ENCODE measurements at places on chromosomes 7 and 10.

DNA sequence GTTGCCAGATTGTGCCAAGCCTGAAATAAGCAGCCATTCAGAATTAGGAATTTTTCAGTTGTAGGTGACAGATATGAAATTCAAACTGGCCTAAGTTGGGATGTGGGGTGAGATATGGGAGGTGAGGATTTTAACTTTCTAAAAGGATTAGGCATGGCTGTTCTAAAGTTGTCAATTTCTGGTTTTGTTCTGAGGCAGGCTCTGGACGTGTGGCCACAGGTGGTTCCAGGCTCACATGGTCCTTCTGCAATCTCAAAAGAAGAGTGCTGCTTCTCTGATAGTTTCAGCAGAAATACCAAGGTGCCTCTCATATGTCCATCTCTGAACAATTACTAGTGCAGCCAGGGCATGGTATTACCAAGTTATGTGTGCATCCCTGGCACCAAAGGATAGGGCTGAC, 21.4 kb downstream of the EFCAB10 start:
- no peak for DNase-seq

DNA sequence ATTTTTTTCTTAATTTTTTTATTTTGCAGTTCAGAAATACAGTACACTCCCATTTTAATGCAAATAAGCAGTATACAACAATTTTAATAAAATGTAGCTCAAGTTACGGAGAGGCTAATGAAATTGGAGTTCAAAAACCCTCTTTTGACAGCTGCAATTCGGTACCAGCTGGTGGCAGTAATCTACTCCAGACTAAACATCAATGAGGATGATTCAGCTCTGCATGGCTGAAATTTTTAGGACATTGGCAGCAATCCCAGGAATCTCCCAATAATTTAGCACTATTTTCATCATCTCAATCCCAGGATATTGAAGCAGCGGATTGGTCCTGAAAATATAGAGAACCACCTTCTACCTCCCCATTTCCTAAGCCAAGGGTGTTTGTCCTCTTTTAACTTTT, 278.8 kb downstream of the CACNA2D1 start:
- no peak for DNase-seq

GRCh38 chr10:80144067-80144695, 11.7 kb downstream of the PLAC9 start:
- no peak for DNase-seq

GRCh38 chr10:114393886-114394285, 10.4 kb downstream of the AFAP1L2 start:
- DNase-seq = no peak

DNA sequence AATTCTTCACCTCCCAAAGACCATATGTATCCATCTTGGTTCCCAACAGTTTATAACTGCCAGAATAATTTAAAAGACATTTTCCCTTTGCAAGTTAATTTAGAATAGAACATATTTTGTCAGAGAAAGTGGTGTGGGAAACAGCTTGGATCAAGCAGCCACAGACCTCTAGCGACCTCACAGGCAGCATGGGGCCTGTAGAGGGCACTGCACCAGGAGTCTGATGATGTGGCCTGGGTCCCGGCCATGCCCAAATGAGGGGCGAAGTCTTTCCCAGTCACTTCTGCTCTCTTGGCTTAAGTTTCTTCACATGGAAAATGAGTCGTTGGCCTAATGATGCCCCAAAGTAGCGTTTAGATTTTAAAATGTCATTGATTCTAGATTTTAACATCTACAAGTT, 243.2 kb downstream of the SDK1 start:
- no peak for DNase-seq

GRCh38 chr7:28747404-28747803, 210.7 kb downstream of the TRIL start:
- no peak for DNase-seq

DNA sequence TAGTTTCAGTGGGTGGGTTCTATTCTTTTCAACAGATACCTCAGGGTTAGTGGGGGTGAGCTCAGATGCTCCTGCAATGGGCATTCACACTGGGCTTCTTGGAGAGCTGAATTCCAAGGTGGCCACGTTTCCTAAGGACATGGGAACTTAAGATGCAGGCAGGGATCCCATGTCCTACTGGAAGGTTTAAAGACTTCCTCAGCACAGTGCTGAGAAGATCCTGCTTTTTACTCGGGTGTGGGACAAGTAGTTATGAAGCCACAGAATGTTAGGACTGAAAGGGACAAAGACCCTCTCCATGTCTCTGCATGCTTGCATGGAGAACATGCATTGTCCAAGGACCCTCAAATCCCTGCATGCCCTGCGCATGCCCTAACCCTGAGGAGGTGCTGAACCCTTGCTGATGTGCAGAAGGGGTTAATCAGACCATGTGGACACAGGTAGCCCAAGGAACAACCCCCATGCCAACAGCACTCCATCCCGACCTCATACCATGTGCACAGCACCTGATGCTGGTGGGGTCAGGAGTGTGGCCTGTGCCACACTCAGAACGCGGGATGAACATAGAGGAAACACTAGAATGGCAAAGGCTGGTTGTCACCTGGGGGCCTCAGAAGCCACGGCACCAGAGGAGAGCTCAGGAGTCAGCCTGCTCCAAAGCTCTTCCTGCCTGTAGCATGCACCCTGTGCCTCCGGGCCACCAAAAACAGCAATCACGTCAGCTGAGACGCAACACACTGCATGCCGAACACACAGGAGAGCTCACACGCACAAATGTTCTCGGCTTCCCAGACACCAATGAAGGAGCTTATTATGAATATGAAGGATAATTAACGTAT, 15.2 kb downstream of the IL2RA start:
- DNase-seq = no peak

DNA sequence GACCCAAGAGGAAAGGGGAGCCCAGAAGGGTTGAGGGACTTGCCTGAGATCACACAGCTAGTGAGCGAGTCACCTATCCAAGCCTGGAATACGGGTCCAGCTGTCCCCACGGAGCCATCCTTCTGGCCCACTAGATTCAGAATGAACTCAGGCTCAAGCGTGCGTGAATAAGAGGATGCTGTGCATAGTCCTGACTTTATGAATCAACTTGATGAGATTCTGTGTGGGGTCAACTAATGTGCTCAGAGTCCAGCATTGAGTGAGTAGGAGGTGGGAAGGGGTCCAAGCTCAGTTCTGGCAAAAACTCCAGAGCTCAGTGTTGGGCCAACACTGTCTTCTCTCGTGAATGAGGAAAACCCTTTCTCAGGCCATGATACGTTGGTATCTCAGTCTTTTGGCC, 41.4 kb downstream of the CAMK1D start:
- no peak for DNase-seq

- peak; percentile 63 for DNase-seq
Measured at GRCh38 chr10:52146766-52147165, 167.3 kb upstream of the DKK1 start.

DNA sequence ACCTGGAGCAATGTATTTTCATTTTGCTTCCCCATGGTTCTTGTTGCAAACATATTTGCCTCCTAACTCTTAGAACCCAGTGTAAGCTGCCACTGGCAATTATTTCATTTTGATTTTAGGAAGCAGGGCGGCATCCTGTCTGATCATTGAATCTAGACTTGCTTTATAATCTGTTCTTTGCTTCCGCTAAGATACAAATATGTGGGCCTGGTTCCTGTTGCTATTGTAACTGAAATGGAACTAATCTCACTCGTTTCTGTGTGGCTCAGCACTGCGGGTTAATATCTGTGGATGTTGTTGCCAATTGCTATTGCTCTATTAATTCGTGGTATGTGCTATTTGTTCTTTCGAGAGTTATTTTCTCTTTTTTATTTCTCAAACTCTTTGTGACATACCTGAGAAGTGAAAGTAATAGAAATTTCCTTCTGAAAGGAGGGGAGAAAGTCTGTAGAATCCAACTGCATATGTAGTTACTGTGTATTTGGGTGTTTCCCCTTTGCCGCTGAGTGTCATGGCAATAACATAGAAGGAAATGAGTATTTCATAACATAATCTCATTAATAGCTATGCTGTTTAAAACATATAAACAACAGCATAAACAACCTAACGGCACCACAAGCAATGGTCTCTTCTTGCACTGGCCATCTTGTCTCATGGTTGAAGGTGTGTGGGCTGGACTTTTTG, 62.4 kb downstream of the FZD1 start:
- DNase-seq = no peak

- no peak for DNase-seq
Measured at GRCh38 chr10:70981936-70982335, 93.6 kb upstream of the PCBD1 start.

DNA sequence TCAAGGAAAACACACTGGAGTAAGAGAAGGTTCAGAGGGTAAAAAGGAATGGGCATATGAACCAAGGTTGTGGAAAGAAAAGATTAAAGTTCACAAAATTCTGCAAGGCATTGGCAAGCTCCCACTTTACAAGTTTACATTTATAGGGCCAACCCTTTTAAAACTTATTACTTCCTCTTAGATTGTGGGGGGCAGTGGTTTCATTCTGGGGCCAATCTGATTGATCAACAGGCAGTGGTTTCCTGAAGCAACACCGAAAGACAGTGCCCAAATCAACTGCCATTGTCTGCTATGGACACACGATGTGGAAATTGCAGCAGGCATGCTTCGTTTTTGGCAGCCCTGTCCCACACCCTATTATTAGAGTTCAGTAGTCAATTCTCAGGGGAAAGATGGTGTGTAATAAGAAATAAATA, 154.0 kb downstream of the SGMS1 start:
- DNase-seq = no peak

DNA sequence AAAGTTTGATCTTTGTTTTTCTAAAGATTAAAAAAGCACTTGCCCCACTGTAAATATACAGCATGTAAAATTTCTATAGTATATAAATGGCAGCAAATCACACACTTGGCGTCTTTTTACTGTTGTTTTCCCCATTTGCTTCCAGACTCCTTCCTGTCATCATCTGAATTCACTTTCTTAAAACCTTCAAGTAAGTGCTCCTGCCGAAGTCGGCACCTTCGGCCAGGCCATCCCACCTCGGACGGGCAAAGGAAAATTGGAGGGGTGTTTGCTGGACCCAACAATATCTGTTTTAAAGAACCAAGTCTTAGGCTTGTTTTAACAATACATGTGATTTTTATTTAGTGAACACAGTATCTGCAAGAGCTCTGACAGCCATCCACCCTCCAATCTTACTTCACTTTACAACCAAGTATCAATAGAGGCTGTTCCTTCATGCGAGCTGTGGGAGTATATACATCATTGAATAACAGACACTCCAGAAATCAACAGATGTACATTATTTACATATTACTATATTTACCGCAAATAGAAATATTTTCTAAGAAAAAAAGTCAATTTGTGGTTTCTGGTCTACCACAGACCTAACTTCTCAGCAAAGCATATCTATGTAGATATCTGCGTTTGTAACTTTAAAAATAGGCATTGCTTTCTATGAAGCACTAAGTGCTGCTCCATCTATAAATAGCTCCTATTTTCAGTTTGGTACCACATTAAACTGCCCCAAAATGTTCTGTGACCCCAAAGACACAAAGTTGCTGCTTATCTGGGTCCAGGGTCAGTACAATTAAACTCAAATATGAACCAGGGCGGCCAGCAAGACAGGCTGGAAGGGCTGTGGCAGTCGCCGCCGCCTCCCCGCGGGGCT, 110.7 kb downstream of the CYTH3 start:
- no peak for DNase-seq

GRCh38 chr10:130263289-130263688, 127.1 kb downstream of the GLRX3 start:
- DNase-seq = no peak

DNA sequence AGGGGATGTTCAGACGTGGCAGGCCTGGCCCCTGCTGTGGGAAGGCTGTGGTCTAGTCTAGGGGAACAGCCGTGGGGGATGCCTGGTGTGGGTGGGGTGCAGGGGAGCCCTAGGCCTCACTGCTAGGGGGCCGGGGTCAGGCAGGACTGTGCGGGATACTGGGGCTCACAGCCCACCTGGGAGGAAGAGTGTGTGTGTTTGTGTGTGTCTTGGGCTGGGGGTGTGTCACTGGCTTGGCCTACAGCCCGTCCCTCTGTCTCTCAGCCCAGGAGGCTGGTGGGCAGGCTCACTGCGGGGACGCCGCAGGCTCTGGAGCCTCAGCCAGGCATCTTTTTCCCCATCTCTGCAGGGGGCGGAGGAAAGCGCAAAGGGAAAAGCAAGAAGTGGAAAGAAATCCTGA, 118.8 kb downstream of the GRK5 start:
- no peak for DNase-seq

GRCh38 chr10:96501985-96502384, 11.7 kb downstream of the TLL2 start:
- peak; percentile 78 for DNase-seq

DNA sequence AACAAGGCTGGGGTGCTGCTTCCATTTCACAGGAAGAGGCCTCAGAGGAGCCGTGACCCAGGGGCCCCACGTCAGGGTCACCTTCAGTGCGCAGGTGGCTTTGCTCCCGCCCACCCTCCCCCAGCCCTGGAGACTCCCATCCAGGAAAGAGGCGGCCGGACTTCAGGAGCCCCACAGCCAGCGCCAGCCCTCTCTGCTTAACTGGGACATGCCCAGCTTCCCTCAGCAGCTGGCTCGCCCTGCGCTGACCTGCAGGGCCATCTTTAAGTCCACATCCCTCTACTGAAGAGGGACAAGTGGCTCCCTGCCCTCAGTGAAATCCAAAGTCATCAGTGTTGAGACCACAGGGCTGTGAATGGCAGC, 141.9 kb upstream of the PPP2R2D start:
- DNase-seq = no peak

DNA sequence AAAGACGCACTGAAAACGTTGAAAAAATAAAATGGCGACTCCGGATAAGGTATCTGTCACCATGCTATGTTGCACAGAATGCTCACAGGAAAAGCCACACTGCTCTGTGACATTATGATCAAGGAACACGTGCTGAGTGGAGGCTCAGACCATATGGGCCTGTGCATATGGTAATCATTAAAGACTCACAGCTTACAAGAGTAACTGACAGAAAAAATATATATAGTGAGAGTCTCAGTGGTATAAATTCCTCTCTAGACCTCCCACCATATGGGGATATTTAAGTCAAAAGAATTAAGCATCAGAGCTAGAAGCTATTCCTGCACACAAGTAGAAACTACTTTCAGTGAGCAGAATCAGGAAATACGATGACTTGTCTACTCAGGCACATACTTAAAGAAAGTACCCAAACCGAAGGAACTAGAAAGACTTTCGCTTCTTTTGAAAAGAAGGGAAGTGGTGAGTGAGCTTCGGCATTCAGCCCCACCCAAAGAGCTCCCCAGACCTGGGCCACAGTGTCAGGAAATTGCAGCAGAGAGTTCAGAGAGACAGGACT, 65.1 kb upstream of the MPP7 start:
- DNase-seq = no peak

DNA sequence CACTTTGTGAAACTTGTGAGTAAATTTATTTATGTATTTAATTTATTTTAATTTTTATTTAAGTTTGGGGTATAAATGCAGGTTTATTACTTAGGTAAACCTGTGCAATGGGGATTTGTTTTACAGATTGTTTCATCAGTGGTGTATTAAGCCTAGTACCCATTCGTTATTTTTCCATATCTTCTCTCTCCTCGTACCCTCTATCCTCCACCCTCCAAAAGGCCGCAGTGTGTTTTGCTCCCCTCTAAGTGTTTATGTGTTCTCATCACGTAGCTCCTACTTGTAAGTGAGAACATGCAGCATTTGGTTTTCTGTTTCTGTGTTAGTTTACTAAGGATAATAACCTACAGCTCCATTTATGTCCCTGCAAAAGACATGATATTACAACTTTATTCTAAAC, 145.4 kb upstream of the SMIM30 start:
- DNase-seq = no peak

Measured in kidney epithelial cell (primary cell).